ENCODE measurements at places on chromosomes 11 and 22.

GRCh38 chr11:77558380-77558779 is 31.4 kb upstream of the AQP11 start:
- no peak for DNase-seq

- DNase-seq, result no peak
Measured at GRCh38 chr11:110808248-110808647, 96.0 kb upstream of the ARHGAP20 start.

DNA sequence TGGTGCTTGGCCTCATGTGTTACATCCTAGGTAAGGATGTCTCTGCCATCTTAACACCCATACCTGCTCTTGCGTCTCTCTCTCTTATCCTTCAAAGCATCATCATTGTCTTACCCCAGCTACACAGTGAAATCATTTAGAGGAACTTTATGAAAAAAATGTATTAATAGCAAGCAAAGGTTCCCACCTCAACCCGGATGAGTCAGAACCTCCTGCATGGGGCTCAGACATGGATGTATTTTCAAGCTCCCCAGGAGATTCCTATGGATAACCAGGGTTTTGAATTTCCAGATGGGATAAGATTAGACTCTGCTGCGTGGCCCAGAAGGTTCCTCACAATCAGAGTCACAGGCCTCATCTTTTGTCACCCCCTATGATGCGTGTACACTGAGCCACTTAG is 89.1 kb upstream of the NNMT start:
- no peak for DNase-seq

- no peak for DNase-seq
Measured at GRCh38 chr11:645536-645935, 8.5 kb downstream of the DRD4 start.

- DNase-seq, result no peak
Measured at GRCh38 chr11:102620818-102621561, 4.1 kb downstream of the MMP20 start.

- no peak for DNase-seq
Measured at GRCh38 chr11:128941573-128942271, 949 bp downstream of the TP53AIP1 start.

DNA sequence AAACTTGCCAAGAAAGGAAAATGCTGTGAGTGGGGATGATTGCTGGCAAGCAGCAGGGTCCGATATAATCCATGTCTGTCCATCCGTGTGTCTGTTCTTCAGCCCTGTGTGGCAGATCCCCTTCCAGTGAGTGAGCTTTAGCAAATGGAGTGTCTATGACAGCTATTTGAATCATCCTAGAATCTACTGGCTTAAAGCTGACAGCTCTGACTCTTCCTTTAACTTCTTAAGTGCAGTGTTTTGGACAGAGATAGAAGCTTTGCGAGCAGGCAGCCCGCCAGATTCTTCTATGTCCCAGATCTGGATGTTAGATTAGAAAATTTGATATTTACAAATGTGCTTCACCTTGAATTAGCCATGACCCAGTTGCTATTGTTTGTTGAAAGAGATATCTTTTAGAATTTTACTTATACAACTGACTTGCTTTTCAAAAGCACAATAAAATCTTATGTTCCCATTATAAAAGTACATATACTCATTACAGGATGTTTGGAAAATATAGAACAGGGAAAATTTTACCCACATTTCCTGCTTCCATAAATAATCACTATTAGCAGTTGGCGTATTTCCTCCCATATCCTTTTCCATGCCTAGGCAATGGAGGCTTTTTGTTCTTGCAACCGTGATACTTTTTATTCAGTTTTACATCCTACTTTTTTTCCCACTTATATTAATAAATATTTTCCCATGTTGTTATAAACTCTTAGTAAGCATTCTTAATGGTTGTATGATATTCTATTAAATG is 124.5 kb downstream of the COMMD9 start:
- no peak for DNase-seq

GRCh38 chr22:24140357-24140756 is 40.9 kb upstream of the SUSD2 start:
- DNase-seq, result no peak

GRCh38 chr22:32632512-32633315 is 158.1 kb downstream of the FBXO7 start:
- no peak for DNase-seq

DNA sequence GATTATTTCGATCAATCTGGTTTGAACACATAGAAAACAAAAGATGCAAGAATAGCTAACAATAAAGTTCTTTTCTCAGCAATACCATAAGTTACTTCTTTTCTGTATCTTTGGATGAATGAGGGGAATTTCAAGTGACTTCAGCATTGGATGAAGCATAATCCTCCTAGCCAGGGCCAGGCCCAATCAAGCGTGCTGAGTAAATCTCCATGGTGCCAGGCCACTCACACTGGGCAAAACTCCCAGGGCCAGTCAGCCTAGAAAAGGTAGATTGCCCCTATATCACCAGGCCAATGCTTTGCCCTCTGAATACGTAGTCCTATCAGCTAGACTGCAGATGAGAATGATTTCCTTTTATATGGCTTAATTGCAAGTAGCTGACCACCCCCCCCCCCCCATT is 6.0 kb downstream of the CNTF start:
- DNase-seq, result no peak

GRCh38 chr11:35688023-35688422 is 25.4 kb downstream of the TRIM44 start:
- DNase-seq, result no peak

- DNase-seq, result no peak
Measured at GRCh38 chr22:24526191-24526590, 28.7 kb downstream of the GUCD1 start.

GRCh38 chr22:48567213-48567975 is 1260.3 kb downstream of the BRD1 start:
- DNase-seq, result no peak

DNA sequence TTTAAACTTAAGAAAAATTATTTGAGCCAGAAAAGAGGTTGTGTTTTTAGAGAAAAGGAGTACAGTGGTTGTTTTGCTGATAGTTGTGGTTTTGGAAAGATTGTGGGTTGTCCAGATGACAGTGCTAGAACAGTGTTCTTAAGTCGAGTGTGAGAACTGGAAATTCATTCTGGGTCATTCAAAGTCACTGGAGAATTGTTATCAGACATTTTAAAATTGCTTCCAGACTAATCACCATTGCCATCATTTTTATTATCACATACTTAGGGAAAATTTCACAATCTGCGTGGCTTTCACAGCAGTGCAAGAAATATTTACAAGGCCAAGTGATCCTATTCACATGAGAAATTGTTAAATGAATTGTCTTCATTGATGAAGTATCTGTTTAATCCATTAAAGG is 242.2 kb upstream of the DDI1 start:
- no peak for DNase-seq

DNA sequence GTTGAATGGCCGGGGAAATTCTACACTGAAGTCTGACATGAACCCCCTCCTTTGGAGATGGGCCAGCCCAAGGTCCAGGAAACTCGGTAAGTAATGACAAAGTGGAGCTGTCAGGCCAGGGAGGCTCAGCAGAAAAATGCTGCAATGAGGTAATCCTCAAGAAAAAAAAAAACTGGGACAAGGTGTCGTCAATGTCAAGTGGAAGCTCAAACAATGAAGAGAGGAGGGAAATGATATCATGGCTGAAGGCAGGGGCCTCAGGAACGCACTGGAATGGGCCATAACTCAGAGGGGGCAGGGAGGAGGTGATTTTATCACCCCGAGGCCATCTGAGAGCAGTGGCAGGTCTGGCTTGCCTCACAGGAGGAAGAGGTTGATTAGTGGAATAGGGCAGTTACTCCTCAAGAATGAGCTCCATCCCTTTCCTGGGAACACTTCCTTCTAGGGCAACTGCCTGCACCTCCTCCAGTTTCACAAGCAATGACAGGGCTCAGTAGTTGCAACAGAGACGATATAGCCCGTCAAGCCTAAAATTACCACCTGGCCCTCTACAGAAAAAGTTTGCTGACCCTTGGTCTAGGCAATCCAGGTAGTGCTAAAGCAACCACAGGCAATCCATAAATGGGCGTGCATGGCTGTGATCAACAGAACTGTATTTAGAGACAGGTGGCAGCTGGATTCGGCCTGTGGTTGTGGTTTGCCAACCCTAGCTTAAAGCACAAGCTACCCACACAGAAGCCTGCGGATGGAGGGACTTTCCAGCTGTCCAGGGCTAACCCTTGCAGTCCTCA is 65.2 kb downstream of the FBXO7 start:
- DNase-seq, result no peak

DNA sequence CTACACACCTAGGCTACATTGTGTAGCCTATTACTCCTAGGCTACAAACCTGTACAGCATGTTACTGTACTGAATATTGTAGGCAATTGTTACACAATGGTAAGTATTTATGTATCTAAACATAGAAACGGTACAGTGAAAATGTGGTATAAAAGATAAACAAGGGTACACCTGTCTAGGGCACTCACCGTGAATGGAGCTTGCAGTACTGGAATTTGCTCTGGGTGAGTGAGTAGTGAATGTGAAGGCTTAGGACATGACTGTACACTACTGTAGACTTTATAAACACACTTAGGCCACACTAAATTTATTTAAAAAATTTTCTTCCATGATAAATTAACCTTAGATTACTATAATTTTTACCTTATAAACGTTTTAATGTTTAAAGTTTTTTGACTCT is 171.7 kb upstream of the NCAM1 start:
- no peak for DNase-seq
